Activated T-cell treated with anti-CD3 and anti-CD28 coated beads, Interleukin-2, amount 50 U/mL, for 72 hours (primary cell): ENCODE measurements at places on chromosomes 7 and 10. TPM values are rescaled to one million over a fixed set of nuclear protein-coding genes. Genes with fewer than 3 reads are reported as not detected.

The NCF1 gene
- 3.8 TPM for total RNA-seq

The GFRA1 gene
- not detected for total RNA-seq

The TUBB8 gene
- not detected for total RNA-seq

The AGAP9 gene
- total RNA-seq: 7.2 TPM

DNA sequence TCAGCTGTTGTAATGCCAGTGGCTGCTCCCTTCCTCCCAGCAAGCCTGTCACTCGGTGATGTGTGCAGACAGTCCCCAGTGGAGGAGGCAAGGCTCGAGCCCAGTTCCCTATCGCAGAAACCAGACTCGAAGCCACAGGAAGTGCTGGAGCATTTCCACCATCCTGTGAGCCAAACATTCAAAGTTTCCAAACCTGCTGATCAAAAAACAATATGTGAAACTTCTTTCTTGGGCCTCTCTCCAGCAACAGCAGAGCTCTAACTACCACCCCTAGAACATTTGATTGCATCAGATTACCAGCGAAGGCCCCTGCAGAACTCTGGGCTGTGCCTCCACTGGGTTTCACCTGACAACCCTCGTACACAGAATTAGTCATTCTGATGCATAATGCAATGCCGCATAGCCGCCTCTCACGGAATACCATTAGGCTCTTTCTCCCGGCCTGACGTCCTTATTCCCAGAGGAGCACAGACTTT, 94.0 kb downstream of the ELMO1 start:
- no peaks in the 10 kb centered on the region for H3K27me3 ChIP-seq
- peak overlapping the region; percentile 99 for H3K27ac ChIP-seq
- DNase-seq: peak; percentile 85
- H3K4me3 ChIP-seq: peak overlapping the region; percentile 98
- H3K4me1 ChIP-seq: peaks cover 100% of the 10 kb centered on the region
- H3K36me3 ChIP-seq: peaks cover 8% of the 10 kb centered on the region

DNA sequence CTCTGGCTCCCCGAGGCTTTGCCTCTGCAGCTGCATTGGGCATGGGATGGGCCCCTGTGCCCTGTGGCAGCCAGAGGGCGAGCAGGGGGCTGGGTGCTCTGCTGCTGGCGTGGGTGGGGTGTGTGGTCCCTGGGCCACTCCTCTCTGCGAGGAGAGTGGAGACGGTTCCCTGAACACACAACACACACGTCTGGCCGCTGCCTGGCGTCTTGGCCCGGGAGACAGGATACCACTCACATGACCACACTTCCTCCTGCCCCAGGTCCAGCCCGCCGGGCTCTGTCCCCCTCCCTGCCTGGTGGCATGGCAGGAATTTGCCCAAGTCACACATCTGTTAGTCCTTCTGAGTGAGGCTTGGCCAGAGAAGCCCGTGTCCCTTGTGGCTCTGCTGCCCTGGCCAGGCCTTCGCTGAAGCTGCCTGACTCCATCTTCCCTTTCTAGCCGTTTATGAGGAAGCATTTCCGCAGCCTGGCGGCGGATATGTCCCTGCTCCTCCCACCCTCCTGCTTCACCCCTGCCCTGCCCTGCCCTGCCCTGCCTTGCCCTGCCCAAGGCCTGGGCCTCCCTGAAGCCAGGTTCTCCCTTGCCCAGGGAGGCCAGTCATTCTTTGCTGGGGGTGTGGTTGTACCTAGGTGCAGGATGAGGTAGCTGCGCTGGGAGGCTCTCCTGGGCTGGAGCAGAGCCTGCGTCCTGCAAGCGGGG, 3.0 kb downstream of the BRI3 start:
- H3K36me3 ChIP-seq: no peaks in the 10 kb centered on the region
- H3K4me3 ChIP-seq: peak overlapping the region; percentile 54
- H3K27ac ChIP-seq: no peak overlapping the region
- no peaks in the 10 kb centered on the region for H3K27me3 ChIP-seq
- peaks cover 25% of the 10 kb centered on the region for H3K4me1 ChIP-seq

GRCh38 chr7:75642810-75643486, 95.8 kb downstream of the HIP1 start:
- H3K27ac ChIP-seq: no peak overlapping the region
- H3K27me3 ChIP-seq: peaks cover 5% of the 10 kb centered on the region
- peak; percentile 75 for DNase-seq

GRCh38 chr10:4147245-4147644, 362.2 kb upstream of the KLF6 start:
- H3K4me1 ChIP-seq: peaks cover 8% of the 10 kb centered on the region
- H3K27me3 ChIP-seq: no peaks in the 10 kb centered on the region
- no peak for DNase-seq
- H3K36me3 ChIP-seq: peaks cover 3% of the 10 kb centered on the region

DNA sequence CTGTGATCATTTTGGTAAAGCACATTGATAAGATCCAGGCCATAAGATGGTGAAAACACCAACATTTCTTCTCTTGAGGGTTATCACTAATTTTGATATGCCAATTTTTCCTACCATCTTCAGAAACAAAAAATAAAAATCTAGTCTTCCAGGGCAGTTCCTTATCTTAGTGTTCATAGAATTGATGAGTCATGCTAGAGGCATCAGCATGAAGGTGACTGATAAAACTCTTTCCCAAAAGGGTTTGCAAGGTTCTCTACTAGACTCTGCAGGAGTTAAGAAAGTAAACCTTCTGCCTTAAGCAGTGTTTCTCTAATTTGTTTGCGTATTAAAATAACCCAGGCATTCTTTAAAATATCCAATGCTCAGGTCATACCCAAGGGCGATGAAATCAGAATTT, 483.1 kb upstream of the CNTNAP2 start:
- no peaks in the 10 kb centered on the region for H3K4me1 ChIP-seq
- H3K4me3 ChIP-seq: no peak overlapping the region
- no peaks in the 10 kb centered on the region for H3K36me3 ChIP-seq
- no peaks in the 10 kb centered on the region for H3K27me3 ChIP-seq
